GM13976 (cell line): ENCODE measurements at places on chromosomes 3 and 15.

DNA sequence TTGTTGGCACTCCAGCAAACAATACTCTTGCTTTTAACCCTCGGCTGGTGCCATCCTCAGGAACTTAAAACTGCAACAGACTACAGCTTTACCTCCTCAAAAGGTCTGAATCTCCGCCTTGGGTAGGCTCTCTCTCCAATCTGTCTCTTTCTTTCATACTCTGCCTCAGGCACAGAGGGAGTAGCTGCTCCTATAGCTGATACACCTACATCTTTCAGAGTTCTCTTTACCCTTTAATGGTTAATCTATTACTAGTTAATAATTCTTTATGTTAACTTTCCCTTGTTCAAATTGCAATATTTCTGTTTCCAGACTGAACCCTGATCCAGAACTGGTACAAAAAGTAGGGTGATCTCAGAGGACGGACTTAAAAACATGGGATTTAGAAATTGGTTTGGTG lies 66.2 kb downstream of the MAP4 start:
- DNase-seq: no peak

DNA sequence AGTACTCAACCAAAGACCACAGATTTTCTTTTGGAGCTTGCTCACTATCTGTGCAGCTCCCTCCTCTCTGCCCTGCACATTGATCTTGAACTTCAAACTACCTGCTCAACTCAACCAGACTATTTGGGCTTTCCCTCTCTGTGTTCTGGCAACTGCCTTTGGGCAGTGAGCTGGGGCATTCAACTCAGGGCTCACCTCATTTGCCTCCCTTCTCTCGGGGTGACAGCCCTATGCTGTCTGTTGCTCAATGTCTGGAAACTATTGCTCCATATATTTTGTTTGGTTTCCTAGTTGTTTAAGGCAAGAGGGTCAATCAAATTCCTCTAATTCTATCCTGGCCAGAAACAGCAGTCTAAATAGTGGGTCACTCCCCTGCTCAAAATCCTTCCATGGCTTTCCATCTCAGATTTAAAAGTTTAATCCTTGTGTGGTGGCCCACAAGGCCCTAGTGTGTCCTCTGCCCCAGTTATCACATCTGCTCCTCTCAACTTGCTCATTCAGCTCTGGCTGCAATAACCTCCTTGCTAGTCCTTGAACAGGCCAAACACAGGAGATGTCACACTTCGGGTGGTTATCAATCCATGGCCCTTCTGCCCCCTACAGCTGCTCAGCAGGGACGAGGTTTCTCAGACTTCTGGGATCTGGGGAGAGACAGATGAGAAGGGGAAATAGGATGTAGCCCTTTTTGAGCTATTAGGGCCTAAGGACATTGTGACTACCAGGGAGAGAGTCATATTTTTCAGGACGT lies 67.8 kb downstream of the SNRK start:
- DNase-seq: no peak

GRCh38 chr3:101159478-101159877 lies 160.9 kb downstream of the IMPG2 start:
- no peak for DNase-seq

DNA sequence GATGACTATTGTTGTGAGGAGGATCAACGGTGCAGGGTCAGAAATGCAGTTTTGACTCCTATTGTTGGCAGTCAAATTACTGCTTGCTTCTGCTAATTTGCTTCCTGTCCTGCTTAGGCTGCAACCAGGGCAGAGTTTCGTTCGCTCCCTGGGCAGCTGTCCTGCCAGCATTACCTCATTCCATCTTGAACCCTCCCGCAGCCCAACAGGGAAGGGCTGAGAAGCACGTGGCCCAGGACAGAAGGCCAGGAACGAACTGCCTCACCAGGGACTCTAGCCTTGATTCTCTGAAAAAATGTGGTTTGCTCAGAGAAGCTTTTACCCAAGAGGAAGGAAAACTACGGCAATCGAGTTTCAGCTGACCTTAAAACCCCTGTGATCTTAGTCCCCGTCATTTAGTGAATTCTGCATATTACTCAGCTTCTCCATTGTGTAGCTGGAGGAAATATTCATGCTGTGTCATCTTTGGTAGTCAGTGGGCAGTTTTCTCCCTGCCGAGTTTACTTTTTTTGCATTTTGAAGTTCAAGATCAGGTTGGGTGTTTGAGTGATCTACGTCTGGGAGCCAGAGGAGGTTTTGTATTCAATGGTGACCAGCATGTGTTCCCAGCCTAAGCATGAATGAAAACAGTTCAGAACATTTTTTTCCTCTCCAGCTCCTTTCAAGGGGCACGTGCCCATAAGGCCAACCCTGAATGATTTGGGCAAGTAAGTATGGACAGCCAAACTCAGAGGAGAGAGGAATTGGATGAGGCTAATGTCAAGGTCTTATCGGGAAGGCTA lies 23.0 kb downstream of the TLNRD1 start:
- peak; percentile 77 for DNase-seq

- DNase-seq: no peak
These were observed 328.4 kb downstream of the FEZF2 start for GRCh38 chr3:62044874-62045411.

DNA sequence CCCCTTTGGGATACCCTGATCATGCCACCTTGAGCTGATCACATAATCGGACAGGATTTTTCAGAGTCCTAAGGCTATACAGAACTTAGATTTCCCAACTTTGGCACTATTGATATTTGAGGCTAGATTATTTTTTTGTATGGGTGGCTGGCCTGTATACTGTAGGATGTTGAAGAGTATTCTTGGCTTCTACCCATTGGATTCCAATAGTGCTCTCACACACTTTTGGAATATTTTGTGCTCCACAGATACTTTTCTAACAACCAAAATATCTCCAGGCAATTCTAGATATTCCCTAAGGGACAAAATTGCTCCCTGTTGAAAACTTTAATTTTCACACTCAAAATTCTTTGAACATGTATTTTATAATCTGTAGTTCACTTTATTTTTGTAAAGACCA lies 125.1 kb downstream of the ABI3BP start:
- DNase-seq: no peak

GRCh38 chr15:75037685-75038084 lies 14.3 kb downstream of the PPCDC start:
- no peak for DNase-seq

DNA sequence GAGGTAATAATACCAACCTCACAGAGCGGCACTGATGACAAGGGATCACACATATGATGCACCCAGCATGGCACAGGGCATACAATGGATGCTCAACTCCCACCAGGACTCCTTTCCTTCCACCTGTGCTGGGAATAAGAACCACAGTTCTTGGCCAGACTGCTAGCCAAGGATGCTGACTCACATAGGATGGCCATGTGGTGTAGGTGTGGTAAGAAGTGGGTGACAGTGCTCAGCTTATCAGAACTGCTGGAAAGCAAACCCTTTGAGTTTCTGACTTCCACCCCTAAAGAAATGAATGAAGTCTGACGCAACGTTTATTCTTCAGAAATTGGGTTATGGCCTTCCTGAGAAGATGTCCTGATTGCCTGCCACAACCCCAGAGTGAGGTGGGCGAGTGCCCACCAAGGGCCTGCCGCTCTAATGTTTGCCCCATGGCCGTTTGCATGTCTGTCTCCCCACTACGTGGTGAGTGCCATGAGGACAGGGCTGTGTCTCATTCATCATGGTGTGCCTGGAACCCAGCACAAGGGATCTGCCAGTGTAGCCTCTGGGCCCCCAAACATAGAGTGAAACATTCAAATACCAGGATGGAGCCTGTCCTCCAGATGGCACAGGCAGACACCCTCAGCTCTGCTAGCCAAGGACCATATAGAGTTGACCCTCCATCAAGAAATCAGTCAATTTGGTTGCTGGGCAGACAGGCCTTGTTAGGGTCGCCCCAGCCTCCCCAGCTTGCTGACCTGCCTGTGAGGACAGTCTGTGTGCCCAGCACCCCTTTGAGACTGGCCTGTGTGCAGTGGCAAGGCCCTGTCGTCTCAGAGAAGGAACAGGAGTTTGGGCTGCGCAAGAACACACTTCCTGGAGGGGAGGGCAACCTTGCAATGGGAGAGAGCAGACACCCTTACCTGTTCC lies 57.6 kb upstream of the SLCO2A1 start:
- no peak for DNase-seq

- no peak for DNase-seq
These were observed 43.5 kb downstream of the ABHD2 start for GRCh38 chr15:89131731-89132130.

- DNase-seq: no peak
These were observed 70.6 kb downstream of the SMAD6 start for GRCh38 chr15:66772604-66773128.

DNA sequence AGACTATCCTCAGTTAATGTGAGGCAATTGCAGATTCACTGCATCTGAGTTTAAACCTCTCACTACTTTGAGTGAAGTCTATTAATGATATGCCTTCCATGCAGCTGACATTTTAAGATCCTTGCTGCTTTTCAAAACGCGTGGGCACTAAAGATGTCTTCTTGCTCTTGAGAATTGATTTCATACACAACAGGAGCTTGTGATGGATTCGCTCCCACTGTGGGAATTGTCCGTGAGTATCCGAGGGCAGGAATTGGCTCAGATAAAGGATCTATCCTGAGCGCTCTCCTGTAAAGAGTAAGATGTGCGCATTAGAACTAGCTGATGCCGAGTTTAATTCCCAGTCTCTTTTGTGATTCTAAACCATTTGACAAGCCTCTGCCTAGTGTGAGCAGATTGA lies 167.9 kb downstream of the ROBO2 start:
- DNase-seq: no peak

GRCh38 chr15:31517711-31518110 lies 191.1 kb downstream of the KLF13 start:
- no peak for DNase-seq

GRCh38 chr15:73318463-73319351 lies 50.1 kb downstream of the HCN4 start:
- peak; percentile 86 for DNase-seq

DNA sequence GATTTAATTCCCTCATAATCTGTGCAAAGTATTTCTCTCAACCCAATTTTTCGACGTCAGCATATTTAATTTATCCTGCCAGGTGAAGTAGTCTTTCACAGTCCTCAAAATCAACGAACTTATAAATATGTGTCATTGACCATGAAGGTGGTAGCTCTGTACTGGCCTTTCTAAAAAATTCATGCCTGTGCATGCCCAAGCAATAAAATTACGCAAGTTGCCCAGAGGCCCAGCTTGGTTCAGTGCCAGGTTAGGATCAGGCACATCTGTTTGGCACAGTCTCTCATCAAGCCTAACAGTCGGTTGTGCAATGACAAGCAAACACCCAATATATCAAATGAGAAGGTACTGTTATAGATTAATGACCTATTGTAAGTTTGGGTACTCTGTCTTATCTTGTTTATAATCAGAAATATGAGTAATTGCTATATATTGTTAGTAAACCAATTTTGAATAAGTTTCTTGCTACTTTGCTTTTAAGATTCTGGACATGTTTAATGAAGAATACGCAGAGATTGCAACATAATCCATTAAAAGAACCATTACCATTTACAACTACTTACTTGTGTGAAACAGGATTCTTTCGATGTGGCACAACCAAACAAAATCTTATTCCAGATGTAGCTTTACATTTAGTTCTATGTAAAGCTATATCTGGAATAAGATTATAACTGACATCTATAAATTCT lies 159.0 kb upstream of the IL12A start:
- DNase-seq: no peak

GRCh38 chr3:167481164-167481563 lies 7.3 kb upstream of the SERPINI2 start:
- no peak for DNase-seq

GRCh38 chr3:64410226-64410625 lies 185.0 kb upstream of the PRICKLE2 start:
- DNase-seq: no peak

GRCh38 chr3:57164217-57164656 lies 916 bp downstream of the IL17RD start:
- peak; percentile 32 for DNase-seq

DNA sequence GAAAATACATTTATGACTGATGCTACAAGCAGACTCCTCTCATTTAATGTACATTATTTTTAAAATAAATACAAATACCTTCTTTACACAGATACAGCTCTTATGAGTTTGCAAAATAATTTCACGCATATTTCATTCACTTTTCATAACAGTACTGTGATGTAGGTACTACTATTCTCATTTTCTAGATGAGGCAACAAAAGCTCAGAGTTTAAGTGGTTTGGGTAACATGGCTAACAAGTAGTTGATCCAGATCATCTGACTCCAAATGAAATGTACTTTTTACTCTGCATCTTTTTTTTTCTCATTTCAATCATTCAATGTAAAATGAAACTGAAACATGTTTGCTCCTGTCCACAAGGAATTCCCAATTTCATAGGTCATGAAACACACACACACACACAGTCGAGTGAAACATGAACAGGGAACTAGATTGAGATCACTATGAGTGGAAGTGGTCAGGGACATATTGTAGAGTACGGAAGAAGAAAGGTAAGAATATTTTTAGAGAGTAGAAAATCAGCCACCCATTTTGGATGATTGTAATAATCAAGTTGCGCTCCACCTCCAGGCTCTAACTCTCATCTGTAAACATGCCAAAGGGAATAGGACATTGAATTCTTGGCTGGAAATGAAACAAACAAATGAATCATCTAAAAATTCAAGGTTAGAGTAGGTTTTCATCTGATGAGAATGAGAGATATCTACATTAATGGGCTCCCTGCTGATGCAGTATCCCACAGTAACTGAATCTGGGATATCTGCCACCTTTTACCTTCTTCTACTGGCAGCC lies 92.4 kb downstream of the CLDN1 start:
- no peak for DNase-seq

- peak; percentile 69 for DNase-seq
These were observed 20.6 kb downstream of the SMAD3 start for GRCh38 chr15:67085818-67086636.

GRCh38 chr15:93170329-93170728 lies 81.3 kb upstream of the RGMA start:
- DNase-seq: no peak

DNA sequence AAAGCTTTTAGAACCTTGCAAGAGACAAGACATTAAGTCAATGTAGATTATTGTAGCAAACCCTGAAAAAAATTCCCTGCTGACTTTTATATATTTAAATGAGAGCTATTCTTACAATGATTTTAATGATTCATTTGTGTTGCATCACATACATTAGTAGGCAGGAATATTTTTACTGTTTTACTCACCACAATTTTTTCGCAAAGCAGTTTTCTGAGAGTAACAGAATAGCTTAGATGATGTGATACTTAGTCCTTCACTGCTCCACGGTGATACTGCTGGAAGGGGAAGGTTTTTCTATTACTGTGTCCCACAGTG lies 43.9 kb upstream of the CLRN1 start:
- DNase-seq: no peak

DNA sequence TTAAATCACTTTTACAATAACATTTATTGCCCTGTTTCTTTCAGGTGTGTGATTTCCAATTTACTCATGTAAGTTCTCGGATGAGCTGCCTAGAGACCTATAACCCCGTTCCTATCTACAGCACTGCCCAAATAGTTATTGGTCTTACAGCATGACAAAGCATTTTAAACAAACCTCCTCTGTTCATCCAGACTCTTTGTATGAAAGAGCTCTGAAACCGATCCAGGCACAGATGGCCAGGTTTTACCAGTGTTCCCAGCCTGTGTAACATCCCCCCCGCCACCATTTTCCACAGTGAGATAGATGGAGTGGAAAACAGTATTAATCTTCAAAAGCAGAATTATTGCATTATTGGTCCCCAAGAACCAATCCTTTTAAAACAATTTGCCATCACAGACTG lies 59.0 kb upstream of the SPTSSB start:
- DNase-seq: no peak
